Right ventricle myocardium inferior (tissue), 1 donor: ENCODE measurements at places on chromosomes 6 and 20. TPM values are rescaled to one million over a fixed set of nuclear protein-coding genes. Genes with fewer than 3 reads are reported as not detected.

The EDN3 gene
- not detected for total RNA-seq

The PGC gene
- not detected for total RNA-seq

The MAP3K7 gene
- 15.6 TPM for total RNA-seq

The C6orf163 gene
- 1.4 TPM for total RNA-seq

The RIPOR2 gene
- 2.6 TPM for total RNA-seq

The CYP24A1 gene
- not detected for total RNA-seq

The NKX2-4 gene
- not detected for total RNA-seq

GRCh38 chr6:71602385-71603007 lies 283.9 kb upstream of the RIMS1 start:
- DNase-seq: no peak

- DNase-seq: peak; percentile 94
These were observed 46.8 kb downstream of the PCNA start for GRCh38 chr20:5072756-5073659.

GRCh38 chr6:63527658-63528514 lies 44.4 kb upstream of the LOC128125822 start:
- DNase-seq: no peak

DNA sequence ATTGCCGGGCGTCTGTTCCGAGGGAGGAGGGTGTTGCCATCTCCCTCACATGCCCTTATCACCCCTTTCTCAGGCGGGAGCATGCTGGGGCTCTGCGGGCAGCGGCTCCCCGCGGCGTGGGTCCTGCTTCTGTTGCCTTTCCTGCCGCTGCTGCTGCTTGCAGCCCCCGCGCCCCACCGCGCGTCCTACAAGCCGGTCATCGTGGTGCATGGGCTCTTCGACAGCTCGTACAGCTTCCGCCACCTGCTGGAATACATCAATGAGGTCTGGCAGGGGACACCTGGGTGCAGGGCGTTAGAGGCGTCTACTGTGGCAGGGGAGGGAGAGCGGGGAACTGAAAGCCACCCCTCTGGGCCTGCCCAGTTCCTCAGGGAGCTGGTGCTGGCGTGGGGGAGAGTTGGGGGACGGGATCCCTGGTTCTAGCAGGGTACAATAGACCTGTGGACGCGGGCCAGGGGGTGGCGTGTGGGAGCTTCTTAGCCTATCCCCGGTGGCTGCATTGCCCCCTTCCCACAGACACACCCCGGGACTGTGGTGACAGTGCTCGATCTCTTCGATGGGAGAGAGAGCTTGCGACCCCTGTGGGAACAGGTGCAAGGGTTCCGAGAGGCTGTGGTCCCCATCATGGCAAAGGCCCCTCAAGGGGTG lies 697 bp downstream of the PPT2 start:
- DNase-seq: peak; percentile 77

DNA sequence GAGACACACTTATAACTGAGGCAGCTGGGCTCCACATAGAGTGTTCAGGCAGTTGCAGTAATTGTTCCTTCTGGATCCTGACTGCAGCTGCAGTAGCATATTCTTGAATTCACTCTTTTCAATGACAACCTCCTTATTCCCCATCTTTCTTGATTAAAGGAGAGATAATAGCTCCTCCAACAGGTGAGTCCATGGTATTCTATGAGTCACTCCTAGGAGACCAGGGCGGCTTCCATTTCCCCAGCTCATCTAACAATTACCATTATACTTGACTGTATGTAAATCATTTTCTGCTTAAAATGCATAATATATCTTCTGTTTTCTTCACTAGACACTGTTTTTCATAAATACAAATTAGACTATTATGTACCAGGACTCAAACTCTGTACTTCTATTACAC lies 62.4 kb downstream of the TENT5A start:
- DNase-seq: no peak

GRCh38 chr6:21616005-21616404 lies 22.5 kb downstream of the SOX4 start:
- DNase-seq: no peak

- DNase-seq: no peak
These were observed 95.0 kb downstream of the TOX2 start for GRCh38 chr20:44009679-44009992.

- DNase-seq: no peak
These were observed 142.6 kb upstream of the ZNF217 start for GRCh38 chr20:53736122-53736756.

- no peak for DNase-seq
These were observed 473.0 kb upstream of the SPTLC3 start for GRCh38 chr20:12535770-12536169.

- DNase-seq: no peak
These were observed 33.4 kb downstream of the SLC2A4RG start for GRCh38 chr20:63772781-63773518.

DNA sequence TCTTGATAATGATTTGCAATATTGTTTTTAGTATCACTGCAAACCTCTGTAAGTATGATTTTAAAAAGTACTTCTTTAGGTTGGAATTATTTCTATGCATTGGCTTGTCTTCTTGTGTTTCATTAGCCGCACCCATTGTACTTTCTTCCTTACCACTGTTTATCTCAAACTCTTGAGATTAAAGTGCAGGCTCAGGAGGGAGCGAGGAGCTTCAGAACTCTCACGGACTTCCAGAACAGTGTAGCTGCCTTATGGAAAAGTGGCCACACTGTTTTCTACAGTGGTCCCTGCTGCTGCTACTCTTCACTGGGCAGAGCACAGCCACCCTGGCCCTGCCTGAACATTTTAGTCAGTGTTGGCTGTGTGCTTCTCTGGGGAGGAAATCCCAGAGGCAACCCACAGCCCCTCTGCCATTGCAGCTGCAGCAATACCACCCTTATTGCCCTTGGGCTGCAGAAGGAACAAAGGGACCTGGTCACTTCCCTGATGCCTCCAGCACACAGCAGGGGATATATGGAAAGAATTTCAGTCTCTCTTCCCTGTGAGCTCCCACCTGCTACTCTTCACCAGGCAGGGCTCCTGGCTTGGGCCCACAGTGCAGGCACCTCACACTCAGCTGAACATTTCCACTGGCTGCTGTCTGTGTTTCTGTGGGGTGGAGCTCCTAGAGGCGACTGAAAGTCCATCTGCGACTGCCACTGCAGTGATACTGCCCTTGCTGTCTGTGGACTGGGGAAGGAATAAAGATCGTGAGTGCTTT lies 91.7 kb upstream of the MAP3K4 start:
- no peak for DNase-seq

GRCh38 chr6:45969026-45969425 lies 46.6 kb downstream of the CLIC5 start:
- no peak for DNase-seq

- no peak for DNase-seq
These were observed 70.4 kb upstream of the FUCA2 start for GRCh38 chr6:143581835-143582480.

DNA sequence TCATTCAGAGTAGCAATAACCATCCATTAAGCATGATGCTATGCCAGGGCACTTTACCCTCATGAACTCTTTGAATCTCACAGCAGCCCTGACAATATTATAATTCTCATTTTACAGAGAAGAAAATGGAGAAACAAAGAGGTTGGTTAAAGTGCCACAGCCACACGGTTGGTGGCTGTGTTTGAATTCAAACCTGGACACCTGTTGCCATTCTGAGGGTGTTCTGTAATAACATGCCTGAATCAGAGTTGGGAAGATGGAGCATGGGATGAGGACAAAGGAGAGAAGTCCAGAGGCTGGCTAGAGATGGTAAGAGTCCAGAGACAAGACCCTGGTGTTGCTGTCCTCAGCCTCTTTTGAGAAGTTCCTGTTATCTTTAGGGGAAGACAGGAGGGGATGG lies 127.7 kb downstream of the DHX35 start:
- DNase-seq: no peak

- no peak for DNase-seq
These were observed 57.8 kb downstream of the PPP1R3G start for GRCh38 chr6:5142915-5143314.

GRCh38 chr20:39111359-39112177 lies 149.4 kb downstream of the DHX35 start:
- DNase-seq: no peak

DNA sequence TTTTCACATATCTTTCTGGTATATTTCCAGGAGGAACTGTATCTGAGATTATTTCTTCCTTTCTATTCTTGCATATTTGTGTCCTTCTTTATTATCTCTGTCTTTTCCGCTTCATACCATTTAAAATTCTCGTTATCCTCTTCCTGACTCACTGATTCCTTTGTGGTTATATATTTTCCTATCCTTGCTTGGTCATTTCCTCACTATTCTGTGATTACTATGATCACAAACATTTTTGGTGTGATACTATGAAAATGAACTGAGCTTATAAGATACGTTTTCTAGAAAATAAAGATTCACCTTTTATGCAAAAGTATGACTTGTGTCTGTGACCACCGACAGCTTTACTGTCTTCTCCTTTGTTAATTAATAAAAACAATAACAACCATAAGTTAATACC lies 26.5 kb upstream of the MYCT1 start:
- no peak for DNase-seq

DNA sequence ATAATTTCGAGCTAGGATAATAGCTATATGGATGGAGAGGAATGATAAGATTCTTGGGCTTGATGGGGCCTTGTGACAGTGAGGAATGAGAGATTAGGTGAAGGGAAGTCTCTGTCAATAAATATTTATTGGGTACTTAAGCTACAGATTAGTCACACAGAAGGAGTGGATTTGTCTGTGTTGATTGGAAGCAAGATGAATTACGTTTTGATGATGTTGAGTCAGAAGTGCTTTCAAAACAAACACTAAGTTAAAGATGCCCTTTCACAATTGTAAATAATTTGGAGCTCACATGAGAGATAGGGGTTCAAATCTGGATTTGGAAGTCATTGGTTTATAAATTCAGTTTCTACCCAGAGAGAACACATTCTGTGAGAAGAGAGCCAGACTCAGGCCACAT lies 834.2 kb downstream of the KIF16B start:
- no peak for DNase-seq

- DNase-seq: no peak
These were observed 6.2 kb upstream of the GCM1 start for GRCh38 chr6:53154794-53155193.

- DNase-seq: no peak
These were observed 192.7 kb downstream of the UTRN start for GRCh38 chr6:144477856-144478255.

- no peak for DNase-seq
These were observed 258.3 kb upstream of the PMEPA1 start for GRCh38 chr20:57968120-57968519.
